ENCODE measurements at places on chromosomes 11 and 22. TPM values are rescaled to one million over a fixed set of nuclear protein-coding genes. Genes with fewer than 3 reads are reported as not detected.
A peak's percentile ranks its signal among the peaks of the same experiment; 100 is the strongest.

SPI1 gene
- total RNA-seq = not detected

DNA sequence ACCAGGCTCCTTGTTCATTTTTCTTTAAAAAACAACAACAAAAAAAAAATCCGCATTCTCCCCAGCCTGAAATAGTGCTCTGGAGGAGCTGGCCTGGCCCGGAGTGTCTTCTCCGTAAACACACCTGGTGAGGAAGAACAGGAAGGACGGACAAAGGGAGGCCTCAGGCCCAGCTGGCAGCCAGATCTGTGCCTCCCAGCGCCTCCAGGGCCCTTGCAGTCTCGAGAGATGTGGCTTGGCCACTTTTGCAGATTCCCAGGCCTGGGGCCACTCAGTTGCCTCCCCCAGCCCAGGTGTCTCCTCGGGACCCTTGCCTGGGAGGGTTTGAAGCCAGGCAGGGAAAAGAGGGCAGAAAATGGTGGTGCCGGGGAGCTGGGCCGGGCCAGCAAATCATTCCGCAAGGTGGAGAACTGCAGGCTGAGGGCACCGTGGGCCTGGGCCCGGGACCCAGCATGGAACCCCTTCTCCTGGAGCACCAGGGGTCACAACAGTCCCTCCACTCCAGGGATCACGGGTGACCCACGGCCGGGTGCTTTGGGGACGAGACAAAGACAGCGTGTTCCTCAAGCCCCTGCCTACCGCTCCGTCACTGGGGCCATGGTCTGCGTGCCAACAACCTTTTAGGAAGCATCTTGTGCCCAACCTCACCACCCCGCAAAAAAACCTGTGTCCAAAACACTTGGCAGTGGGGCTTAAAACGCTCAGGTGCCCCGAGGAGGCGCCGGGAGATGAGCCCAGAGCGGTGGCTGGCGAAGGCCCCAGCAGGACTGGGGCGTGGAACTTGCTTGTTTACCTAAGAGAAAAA, 67.1 kb upstream of the WNT7B start:
- peak; percentile 87 for DNase-seq

UFD1 gene
- total RNA-seq = 56.8 TPM

- no peak for DNase-seq
These were observed 861 bp upstream of the ZNRF3 start for GRCh38 chr22:28882545-28882877.

DNA sequence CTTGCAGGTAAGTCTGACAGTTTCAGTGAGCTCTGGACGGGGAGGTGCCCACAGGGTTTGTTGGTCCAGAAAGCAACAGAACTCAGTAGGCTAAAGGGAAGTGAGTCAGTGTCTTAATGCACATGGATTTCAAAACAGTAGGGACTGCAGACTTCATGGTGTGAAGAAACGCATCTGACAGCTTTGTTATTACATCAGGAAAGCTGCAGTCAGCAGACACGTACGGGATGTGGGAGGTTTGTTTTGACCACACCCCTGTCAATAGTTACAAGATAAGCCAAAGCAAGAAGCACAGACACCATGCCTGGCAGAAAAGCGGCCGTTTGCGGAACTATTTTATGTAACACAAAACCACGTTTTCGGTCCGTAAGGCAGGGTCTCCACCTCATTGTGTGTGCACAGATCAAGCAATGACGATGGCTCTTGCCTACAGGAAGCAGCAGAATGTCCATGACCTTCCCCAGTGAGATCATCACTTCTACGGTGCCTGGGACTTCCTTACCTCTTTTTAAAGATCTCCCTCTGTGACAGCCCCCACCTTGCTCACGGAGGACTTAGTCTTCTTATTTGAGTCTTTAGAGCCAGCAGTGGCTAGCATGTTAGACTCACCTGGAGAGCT, 58.2 kb upstream of the FTH1 start:
- DNase-seq = peak; percentile 85

JAM3 gene
- total RNA-seq = 57.5 TPM

- peak; percentile 34 for DNase-seq
These were observed 4.9 kb upstream of the TCN2 start for GRCh38 chr22:30602049-30602448.

GRCh38 chr11:103779054-103779453, 257.4 kb upstream of the DDI1 start:
- DNase-seq = no peak

- peak; percentile 68 for DNase-seq
These were observed 24.5 kb downstream of the PISD start for GRCh38 chr22:31637447-31637890.

- DNase-seq = peak; percentile 87
These were observed 1.7 kb downstream of the ADAMTS15 start for GRCh38 chr11:130449996-130450769.
